RCC 7860 (cell line): ENCODE measurements at places on chromosomes 2 and 18.

DNA sequence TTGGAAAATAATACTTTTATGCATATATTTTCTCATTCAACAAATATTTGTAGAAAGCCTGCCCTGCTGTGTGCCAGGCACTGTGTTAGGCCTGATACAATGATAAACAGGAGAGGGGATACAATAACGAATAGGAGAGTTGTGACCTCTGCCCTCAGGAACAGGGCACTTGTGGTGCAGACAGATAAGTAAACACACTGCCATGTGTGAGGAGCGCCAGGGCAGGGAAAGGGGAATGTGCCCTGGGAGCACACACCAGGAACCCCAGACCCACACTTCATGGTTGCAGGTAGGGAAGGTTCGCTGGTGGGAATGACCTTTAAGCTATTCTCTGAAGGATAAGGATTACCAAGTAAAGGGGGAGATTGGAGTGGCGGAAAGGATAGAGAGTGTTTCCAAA is 42.2 kb upstream of the DSC1 start:
- DNase-seq, result no peak

DNA sequence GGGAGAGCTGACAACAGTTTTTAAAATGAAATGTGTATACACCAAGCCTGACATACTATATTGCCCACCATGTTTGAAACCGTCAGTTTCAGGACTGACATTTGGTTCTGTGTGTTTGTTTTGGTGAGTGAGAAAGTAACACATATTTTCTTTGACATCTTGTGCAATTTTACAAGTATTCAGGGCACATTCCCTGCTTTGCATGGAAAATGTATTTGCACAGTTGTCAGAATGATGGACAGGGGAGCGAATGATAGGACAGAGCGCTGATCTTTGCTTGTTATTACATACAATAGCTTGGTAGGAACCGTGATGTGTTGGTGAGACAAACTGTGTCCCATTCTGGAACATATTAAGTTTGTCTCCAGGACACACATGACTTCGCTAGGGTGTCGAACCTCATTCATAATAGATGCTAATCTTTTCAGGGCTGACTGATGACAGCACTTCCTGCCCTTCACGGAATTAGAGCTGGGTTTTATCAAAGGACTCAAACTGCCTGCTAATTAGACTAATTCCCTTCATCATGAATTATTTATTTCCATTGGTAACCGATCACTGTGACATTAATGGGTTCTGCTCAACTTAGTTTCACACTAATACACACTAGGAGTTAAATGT is 158.5 kb downstream of the CDCA7 start:
- DNase-seq, result no peak

GRCh38 chr2:238742066-238742465 is 105.8 kb upstream of the TWIST2 start:
- no peak for DNase-seq

DNA sequence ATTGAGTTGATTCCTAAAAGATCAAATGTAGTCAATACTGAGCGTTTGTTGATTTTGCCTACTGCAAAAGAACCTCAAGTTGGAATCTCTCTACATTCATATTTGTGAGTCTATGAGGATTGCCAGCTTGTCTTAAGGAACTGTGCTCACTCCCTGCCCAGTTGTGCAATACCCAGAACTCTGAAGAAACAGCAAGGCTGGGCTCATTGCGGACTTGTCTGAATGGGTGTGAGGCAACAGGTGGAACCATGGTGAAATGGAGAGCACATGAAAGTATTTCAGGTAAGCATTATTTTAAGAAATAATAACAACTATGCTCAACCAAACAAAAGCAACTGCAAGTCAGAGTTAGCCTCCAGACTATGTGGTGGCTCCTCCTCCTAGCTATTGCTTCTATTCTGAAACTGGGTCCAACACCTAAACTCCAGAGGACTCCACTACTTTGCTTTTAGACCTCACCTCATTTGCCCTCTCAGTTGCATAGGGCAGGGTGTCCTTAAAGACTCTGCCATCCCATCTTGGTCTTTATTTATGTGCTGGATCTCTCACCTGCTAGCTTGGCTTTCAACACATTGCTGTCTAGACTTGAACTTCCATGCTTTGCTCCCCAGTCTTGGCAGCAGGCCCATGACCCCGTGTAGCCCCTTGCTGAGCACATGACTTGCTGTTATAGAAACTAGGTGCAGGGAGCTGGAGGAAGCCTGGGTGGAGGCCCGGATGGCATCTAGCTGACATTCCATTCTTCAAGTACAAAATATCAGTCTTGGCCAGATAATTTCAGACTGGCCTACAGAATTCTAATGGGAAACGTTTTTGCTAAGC is 94.8 kb upstream of the ARL5A start:
- DNase-seq, result no peak

DNA sequence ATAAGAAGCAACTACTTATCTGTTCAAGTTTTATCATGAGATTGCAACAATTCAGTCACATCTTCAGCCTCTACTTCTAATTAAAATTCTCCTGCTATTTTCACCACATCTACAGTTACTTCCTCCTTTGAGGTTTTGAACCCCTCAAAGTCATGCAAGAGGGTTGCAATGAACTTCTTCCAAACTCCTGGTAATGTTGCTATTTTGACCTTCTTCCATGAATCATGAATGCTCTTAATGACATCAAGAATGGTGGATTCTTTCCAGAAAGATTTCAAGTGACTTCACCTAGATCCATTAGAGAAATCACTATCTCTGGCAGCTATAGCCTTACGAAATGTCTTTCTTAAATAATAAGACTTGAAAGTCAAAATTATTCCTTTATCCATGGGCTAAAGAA is 1052.8 kb upstream of the NRXN1 start:
- no peak for DNase-seq

DNA sequence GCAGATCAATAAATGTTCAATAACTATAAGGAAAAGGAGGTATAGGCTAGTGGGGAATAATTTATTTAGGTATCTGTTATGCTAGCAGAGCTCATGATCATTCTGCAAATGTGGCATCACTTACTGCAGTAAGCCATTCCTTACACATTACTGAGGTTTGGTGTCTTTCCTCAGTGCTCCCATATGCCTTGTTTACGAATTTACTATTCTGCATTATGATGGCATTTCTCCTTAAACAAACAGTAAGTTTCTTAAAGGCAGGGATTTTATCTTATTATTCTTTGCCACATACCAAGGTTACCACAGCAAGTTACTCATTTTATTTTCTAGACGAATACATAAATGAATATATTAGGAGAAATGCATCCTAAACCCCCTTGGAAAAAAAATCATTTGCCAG is 88.4 kb downstream of the DSEL start:
- no peak for DNase-seq

- peak; percentile 46 for DNase-seq
These were observed 82.1 kb downstream of the HS6ST1 start for GRCh38 chr2:128236491-128237035.

DNA sequence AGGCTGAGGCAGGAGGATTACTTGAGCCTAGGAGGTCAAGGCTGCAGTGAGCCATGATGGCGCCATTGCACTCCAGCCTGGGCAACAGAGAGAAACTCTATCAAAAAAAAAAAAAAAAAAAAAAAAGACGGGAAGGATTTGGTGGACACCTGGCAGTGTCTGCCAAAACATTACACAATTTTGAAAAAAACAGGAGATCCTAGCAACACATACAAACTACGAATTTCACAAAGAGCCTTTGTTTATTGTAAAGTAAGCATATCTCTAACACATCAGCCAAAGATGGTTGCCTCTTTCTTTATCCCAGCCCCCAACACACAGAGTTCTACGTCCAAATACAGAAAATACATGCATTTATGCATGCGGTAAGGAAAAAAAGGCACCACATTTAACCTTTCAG is 7.6 kb downstream of the GPR45 start:
- no peak for DNase-seq

GRCh38 chr18:60898111-60898510 is 435.1 kb upstream of the CDH20 start:
- DNase-seq, result no peak

DNA sequence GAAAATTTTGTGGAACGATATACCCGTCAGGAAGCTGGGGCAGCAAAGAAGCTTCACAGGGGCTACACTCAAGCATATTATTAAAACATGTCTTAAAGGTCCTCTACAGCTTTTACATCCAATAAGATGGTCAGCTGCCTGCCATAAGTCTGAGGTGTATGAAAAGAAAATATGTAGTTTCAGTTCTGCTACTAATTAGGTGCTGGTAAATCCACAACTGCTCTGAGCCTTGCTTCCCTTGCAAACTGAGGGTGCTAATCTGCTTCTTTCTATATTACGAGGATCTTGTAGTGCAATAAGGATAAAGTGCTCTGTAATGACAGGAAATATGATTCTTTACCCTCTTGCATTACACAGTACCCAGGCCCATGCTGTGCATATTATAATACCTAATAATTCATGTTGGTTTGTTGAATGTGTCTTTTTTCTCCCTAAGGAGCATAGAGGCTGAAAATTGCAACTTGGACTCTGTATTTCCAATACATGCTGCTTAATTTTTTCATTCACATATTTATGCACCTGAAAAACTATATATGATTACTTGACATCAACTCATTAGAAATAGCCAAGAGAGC is 14.5 kb upstream of the SLC8A1 start:
- no peak for DNase-seq

DNA sequence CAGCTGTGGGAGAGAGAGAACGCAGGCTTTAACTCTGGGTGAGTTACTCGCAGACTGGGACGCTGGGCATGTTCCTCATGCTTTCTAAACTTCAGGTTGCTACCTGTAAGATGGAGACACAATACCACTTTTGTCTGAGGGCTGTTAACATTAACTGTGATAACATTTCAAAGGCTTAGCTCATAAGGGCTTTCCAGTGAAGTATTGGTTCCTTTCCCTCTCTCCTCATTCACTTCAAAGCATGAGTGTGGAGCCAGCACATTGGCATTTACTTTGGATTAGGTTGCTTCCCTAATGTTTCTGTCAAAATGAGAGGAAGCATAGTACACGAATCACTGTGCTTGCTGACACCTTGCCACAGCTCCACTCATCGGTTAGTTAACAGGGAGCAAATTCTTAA is 30.2 kb downstream of the INSIG2 start:
- no peak for DNase-seq

DNA sequence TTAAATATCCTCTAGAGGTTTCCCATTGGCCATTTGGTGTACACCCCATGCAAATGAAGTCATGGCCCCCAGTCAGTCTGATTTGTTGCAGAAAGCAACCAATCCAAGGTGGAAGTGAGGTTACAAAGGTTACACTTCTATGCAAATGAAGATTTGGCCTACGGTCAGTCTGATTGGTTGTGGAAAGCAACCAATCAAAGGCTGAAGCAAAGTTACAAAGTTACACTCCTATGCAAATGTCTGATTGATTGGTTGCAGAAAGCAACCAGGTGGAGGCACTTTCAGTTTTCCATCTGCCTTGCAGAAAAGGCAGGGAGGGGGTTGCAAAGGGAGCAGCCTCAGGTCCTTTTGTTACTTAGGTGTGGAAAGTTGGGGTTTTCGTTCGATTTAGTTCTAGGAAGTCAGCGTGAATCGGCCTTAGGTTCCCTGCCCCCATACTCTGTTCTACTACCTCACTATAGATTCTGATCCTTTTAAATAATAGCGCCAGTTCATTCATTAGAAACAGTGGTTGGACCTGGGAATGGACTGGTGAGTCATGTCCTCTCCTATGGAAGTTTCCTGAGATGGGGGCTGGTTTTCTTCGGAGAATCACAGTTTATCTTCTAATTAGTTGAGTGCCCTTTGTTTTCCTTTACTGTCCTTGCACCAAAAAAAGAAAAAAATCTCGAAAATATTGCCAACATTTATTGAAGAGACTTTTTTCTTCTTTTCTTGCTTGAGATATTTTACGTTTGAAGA is 279.5 kb downstream of the AGAP1 start:
- no peak for DNase-seq

DNA sequence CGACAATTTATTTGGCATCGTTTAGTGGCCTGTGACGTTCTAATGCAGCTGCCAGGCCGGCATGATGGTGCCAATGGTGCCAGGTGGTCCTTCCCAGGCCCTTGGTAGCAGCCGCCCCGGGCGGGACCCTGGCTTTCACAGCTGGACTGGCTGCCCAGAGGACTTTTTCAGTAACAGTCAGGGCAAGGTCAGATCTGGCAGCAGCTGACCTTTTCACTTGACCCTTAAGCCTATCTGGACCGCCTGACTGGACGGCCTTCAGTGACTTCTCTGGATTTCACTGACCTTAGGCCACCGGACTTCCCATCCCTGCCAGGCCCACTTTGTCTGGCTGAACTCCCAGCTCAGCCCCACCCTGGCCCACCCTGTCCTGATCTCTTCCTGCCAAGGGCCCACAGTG is 15.9 kb downstream of the TRIB2 start:
- no peak for DNase-seq

- DNase-seq, result no peak
These were observed 21.0 kb upstream of the EDAR start for GRCh38 chr2:109009920-109010610.

DNA sequence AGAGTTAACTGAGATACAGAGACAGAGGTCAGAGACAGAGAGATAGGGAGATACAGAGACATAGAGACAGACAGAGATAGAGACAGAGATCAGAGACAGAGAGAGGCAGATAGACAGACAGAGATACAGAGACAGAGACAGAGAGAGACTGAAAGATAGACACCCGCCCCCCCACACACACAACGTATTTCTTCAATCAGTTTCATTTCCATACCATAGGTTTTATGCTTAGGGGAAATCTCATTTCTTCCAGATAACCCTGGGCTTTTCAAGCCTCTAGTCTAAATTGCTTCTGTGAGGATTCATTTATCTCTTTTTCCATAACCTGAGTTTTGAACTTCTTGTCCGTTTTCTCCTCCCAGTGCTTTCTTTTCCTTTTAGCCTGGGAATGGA is 94.6 kb downstream of the CD8B2 start:
- DNase-seq, result no peak

- DNase-seq, result no peak
These were observed 296.5 kb upstream of the GYPC start for GRCh38 chr2:126359494-126359893.

GRCh38 chr18:54086863-54087262 is 137.6 kb downstream of the MBD2 start:
- no peak for DNase-seq
